HEK293T (cell line): ENCODE measurements at places on chromosomes 12 and 14.

GRCh38 chr14:86596024-86596423, 1066.1 kb downstream of the FLRT2 start:
- DNase-seq, result no peak

DNA sequence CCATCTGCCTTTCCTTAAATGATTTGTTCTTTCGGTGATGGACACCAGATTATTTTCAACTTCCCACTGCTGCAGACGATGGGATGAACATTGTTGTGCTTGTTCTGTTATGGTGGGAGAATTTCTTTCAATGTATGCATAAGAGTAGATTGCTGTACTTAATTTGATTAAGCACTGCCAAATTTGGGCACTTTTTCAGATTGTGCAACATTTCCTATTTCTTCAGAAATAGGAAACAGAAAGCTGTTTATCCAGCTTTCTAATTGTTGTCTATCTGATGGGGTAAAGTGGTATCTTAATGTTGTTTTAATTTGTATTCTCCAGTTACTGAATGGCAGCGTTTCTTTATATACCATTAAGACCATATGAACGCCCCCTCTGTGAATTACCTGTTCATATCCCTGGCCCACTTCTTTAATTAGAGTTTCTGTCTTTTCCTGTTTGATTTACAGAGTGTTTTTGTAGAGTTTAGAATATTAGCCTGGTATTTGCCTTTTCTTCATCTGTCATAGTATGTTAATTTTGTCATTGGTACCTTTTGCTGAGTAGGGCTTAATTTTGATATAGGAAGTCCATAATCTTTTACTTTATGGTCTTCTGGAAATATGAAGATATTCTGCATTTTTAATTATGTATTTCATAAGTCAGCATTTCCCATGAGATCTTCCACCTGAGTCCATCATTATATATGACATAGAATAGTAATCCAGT, 59.6 kb downstream of the DIP2B start:
- DNase-seq, result no peak

GRCh38 chr14:63854330-63854729, 1.5 kb downstream of the SYNE2 start:
- DNase-seq, result no peak

GRCh38 chr12:3723916-3724805, 28.7 kb downstream of the CRACR2A start:
- no peak for DNase-seq

- peak; percentile 40 for DNase-seq
Measured at GRCh38 chr12:98373025-98373554, 142.3 kb upstream of the TMPO start.

GRCh38 chr12:124490584-124491305, 76.7 kb downstream of the NCOR2 start:
- DNase-seq, result no peak

GRCh38 chr12:8014836-8015235, 17.7 kb upstream of the FOXJ2 start:
- DNase-seq, result no peak

GRCh38 chr14:96711559-96712267, 85.5 kb upstream of the VRK1 start:
- DNase-seq, result no peak

DNA sequence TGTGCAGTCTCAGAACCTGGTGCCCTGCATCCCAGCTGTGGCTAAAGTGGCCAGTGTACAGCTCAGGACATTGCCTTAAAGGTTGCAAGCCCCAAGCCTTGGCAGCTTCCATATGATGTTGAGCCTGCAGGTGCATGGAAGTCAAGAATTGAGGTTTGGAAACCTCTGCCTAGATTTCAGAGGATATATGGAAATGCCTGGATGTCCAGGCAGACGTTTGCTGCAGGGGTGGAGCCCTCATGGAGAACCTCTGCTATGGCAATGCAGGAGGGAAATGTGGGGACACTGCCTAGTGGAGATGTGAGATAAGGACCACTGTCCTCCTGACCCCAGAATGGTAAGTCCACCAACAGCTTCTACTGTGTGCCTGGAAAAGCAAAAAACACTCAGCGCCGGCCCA, 17.9 kb upstream of the CNIH1 start:
- DNase-seq, result no peak

- peak; percentile 37 for DNase-seq
Measured at GRCh38 chr12:67415473-67415872, 146.3 kb downstream of the CAND1 start.

DNA sequence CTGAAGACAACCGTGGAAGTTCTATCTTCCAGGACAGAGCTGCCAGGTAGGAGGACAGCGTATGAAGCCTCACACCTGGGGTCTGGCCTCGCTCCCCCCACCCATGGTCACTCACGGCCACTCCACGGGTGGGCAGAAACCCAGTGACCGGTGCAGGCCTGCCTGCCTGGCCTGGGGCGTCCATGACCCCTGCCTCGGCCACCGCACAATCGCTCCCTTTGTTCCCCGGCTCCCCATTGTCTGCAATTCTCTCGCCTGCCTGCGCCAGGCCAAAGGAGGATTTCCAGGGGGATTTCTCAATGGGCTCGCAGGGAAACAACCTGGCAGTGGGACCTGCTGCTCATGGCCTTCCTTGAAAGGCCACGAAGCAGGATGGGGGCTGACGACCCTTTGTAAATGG, 22.6 kb downstream of the CCDC85C start:
- no peak for DNase-seq

DNA sequence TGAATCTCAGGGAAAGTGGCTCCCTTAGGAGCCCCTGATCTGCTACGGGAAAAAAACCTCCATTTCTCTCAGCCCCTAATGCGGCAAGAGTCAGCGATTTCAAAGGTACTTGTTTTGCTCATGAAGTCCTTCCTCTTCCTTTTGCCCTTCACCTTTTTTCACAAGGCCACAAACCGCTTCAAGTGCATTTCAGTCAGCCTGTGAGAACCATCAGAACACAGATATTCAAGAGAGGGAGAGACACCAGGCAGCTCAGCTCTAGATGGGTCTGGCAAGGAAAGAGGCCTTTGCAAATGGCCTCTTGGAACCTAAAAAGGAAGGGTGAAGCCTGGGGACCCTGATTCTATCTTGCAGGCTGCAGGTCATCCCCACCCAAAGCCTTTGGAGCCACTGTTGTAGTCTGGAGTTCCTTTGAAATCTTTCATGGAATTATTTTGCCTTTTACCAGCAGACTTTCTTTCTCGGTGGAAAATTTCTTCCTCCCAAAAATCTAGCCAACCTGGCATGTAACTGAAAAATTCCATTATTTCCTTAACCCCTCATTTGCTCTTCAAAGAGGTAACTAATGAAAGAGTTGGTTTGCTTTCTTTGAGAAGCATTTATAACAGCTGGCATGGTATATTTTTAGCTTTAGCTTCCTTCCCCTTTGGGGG, 145.0 kb downstream of the SAMD4A start:
- no peak for DNase-seq

GRCh38 chr12:46160981-46161690, 107.7 kb downstream of the SLC38A1 start:
- no peak for DNase-seq

DNA sequence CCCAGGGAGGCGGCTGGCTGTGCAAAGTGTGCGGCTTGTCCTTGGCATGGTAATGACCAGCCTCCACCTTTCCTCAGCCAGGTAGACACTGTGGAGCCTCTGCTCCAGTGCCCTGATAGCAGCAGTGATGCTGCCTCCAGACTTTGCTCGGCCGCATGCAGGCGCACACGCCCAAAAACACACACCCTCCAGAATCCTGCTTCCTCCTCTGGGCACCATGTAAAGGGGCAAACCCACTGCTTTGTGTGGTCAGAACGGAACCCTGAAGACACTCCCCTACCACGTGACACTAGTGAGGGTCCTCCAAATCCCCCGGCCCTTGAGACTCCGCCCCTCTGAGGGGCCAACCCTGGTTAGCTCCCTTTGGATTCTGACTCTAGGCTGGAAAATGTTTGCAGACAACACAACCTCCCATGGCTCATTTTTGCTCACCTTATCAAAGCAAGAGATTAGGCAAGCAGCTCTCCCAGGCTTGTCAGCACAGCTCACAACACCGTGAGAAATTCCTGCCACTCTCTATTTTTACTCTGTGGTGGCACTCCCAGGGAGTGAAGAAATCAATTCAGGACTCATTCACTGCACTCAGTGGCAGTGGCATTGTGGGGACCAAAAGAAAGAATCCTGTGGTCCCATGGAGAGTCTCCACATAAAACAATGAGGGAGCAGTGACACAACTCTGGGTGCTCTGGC, 4.5 kb downstream of the KRT77 start:
- no peak for DNase-seq

DNA sequence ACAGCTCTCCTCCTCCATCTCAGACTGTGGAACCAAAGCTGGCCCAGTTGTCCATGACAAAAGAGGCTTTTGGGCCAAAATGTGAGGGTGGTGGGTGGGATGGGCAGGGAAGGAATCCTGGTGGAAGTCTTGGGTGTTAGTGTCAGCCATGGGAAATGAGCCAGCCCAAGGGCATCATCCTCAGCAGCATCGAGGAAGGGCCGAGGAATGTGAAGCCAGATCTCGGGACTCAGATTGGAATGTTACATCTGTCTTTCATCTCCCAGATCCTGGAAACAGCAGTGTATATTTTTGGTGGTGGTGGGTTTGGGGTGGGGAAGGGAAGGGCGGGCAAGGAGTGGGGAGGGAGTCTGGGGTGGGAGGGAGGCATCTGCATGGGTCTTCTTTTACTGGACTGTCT, 11.8 kb upstream of the TAMALIN start:
- no peak for DNase-seq

- no peak for DNase-seq
Measured at GRCh38 chr14:102396521-102396920, 33.8 kb downstream of the TECPR2 start.

DNA sequence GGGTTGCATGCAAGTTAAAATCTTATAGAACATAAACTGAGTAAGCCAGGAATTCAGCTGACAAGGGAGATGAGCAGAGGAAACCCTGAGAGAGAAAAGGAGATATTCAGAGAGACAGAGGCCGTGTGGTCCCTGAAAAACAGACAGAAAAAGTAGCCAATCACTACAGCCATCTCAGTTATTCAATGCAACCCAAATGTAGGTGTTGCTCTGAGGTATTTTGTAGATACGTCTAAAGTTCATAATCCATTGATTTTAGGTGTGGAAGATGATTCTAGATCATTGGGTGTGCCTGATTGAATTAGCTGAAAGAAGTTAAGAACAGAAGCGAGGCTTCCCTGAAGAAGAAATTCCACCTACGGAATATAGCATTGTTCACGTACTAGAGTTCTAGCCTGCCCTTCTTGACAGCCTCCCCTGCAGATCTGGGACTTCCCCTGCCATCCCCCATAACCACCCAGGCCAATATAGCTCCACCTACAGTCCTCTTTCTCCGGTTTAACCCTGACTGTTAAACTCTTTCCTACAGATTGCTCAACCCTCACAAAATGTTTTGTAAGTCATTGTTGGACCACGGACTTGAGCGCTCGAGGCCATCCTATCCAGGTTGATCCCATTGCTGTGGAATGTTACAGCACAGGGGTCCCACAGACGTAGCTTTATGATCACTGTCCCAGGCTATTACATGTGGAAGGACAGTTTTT, 21.7 kb downstream of the AICDA start:
- no peak for DNase-seq

GRCh38 chr12:64883264-64884163, 59.1 kb downstream of the TBC1D30 start:
- peak; percentile 26 for DNase-seq

DNA sequence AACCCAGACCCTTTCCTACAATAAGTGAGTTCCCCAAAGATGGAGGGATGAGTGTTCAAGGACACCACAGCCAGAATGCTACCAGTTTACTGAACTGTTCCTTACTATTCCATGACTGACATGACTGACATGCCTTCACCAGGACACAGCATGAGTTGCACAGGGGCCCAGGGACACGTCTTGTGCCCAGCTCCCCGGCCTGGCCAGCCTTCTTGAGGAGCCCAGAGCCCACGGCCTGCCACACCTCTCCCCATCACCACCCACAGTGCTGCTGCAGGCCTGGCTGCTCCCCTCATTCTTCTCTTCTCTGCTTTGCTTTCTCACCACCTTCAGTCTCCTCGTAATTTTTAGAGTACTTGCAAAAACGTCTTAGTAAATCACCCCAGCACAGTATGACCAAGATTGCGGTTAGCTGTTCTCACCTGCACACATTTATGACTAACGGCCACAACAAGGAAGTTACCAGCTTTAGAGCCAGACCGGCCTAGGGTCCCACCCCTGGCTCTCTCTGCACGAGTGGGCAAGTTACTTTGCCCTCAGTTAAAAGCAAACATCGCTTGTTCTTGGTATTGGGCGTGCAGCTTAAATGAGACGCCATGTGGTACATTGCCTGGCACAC, 18.5 kb downstream of the PPP2R5E start:
- no peak for DNase-seq

GRCh38 chr12:124130691-124131591, 157.9 kb downstream of the ZNF664 start:
- DNase-seq, result no peak

DNA sequence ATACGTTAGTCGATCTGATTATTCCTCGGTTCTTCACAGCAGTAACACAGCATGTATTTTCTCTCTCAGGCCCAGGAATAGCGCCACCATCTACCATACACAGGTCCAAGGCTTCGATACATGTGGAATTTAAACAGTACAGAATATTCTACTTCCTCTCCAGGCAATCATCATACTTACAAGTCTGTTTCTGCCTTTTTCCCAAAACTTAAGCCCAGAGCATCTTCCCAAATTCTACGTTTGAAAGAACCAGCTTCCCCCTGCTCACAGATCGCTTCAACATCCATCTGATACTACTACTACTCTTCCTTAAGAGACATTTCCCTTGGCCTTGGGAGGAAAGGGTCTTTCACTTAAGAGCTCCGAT, 626 bp downstream of the TXNDC16 start:
- no peak for DNase-seq

- no peak for DNase-seq
Measured at GRCh38 chr14:33700052-33700451, 250.8 kb downstream of the EGLN3 start.

DNA sequence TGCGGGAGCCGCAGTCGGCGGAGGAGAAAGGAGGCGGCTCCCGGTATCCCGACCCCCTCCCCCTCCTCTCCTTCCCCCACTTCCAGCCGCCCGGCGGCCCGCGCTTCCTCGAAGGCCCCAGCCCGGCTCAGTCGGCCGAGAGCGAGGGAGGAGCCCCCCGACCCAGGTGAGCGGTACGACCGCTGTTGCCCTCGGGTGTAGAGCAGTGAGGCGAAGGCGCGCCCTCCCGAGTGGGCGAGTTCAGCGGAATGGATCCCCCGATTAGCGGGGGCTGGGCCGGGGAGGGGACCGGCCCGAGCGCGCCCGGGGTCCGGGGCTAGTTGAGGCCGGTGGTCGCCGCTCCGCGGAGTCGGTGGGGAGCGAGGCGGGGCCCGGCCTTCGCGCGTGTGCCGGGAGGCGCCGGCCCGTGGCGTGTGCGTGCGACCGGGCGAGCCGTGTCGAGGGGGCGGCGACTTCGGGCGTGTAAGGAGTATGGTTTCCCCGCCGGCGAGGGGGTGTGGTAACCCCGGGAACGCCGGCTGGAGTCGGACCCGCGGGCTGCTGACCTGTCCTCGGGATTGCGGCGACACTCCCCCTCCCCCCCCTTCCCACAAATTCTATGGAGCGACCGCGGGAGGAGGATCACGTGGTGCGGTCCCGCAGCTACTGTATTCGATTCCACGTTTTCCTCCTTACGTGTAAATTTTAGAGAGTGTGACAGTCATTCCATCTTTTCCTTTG, 501 bp downstream of the RIMKLB start:
- peak; percentile 34 for DNase-seq

- no peak for DNase-seq
Measured at GRCh38 chr12:24632466-24632865, 316.4 kb downstream of the BCAT1 start.
